Stimulated activated CD8-positive, alpha-beta memory T cell treated with anti-CD3 and anti-CD28 coated beads, Interleukin-2, amount 100 ng/mL, for 1 hour (primary cell): ENCODE measurements at places on chromosomes 2 and 18.

DNA sequence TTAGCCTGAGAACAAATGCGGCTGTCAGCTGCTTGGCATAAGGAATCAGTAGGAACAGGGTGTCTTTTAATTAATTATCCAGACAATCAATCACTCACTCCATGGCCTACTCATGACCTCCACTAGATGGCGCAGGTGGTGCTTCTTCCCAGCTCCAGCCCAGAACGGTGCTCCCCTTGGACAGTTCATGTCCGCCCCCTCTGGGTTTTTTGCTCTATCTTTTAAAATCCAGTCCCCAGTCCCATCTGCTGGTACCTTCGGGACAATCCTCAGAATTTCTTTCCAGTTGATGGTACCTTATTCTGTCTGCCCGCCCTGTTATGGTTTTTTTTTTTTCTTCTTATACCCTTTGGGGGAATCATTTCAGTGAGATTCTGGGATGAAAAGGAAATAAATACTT, 99.8 kb downstream of the CACNB4 start:
- DNase-seq = no peak

GRCh38 chr2:200239216-200239615, 67.3 kb upstream of the SPATS2L start:
- DNase-seq = no peak

- no peak for DNase-seq
Measured at GRCh38 chr2:98713332-98714015, 17.5 kb downstream of the MGAT4A start.

GRCh38 chr2:158460632-158461297, 4.0 kb downstream of the PKP4 start:
- no peak for DNase-seq
